ENCODE measurements at places on chromosomes 2 and 18.

DNA sequence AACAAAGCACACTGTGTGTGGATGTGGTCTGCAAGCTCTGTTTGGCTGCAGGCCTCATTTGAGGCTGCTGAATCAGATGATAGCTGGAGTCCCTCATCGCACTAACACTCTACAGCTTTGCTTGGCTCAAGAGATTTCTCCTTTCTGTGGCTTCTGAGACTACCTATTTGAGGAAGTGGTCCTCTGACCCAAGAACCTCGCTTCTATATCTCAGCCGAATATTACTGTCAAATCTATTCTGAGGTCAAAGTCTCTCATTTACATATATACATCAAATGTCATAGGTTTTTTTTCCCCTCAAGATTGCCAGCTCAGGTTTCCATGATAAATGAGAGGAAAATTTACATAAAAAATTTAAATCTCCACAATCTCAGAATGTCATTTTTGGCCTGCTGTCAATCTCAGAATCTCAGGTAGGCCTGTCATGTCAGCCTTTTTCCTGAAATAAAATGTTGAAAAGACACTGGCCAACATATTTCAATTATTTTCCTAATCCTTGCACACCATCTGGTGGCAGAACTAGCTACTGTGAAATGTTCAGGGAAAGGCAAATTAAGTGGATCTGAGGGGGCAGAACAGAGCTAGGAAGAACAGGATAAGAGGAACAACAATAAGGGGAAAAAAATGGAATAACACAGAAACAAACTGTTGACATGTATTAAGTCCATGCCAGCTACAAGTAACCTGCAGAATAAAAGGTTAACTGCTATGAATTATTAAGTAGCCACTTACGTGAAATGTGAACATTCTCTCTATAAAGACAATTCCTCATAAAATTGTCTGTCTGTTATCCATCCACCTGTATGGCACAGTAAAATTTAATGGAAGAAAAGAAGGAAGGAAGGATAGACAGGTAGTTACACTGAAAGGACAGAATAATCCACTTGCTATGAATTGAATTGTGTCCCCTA lies 39.3 kb downstream of the AP1S3 start:
- DNase-seq: peak; percentile 56

- DNase-seq: no peak
Measured at GRCh38 chr2:189231719-189232323, 52.3 kb upstream of the COL5A2 start.

GRCh38 chr2:9205963-9206948 lies at the start of gene ASAP2:
TSS of gene ASAP2 (plus strand) at chr2:9206812. CDS start at chr2:9207105, 293 bp downstream.
- DNase-seq: peak; percentile 13

DNA sequence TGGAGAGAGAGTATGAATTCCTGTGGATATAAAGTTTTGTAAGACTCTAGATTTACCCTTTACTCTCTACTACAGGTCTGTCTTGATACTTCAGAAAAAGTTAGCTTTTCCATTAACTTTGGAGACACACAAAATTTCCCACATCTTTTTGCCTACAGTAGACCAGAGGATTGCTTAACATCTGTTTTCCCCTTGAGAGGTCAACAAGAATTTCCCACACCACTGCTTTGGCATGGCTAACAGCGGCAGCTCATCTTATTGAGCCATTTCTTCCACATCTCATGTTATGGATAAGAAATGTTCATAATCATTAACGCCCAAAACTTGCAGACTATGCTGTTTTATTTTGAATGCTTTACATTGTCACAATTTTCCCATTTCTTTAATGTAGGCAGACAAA lies 273.6 kb upstream of the RGPD4 start:
- no peak for DNase-seq

DNA sequence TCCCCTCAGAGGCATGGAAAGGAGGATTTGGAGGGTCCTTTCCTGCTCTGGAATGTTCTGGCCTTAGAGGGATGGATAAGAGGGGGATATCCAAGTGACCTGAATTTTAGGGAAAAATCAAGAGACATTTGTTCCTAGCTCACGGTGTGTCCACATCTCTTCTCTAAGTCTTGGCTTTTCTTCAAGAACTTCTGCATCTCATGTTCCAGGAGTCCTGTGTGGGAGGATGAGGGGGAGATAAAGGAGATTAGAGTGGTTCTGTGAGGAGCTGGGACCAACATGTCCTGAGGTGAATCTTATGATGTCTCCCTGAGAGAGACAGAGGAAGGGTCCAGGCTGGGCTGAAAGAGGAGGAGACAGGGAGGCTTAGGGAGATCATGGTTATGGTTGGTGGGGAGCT lies 11.7 kb downstream of the EMX1 start:
- DNase-seq: no peak

DNA sequence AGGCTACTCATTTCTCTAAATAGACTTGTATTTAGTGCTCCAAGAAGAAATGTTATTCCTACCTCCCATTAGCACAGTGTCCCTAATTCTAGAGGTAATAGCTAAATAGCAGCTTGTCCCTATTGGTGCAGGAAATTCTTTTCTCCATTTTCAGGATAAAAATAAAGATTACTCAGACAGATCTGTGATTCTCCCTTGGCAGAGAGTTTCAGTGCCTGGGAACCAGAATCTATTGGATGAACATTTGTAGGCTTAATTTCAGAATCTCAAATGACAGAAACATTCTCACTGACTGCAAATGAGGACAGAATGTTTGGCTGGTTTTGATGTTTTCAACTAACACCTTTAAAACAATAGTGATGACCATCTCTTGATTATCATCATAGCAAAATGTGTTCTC lies 33.3 kb upstream of the LGALSL start:
- no peak for DNase-seq

GRCh38 chr2:10931710-10932255 lies 20.0 kb downstream of the KCNF1 start:
- no peak for DNase-seq

- no peak for DNase-seq
Measured at GRCh38 chr2:232501794-232502390, 14.3 kb upstream of the ECEL1 start.

GRCh38 chr2:203567691-203568090 lies 32.6 kb upstream of the RAPH1 start:
- DNase-seq: no peak

DNA sequence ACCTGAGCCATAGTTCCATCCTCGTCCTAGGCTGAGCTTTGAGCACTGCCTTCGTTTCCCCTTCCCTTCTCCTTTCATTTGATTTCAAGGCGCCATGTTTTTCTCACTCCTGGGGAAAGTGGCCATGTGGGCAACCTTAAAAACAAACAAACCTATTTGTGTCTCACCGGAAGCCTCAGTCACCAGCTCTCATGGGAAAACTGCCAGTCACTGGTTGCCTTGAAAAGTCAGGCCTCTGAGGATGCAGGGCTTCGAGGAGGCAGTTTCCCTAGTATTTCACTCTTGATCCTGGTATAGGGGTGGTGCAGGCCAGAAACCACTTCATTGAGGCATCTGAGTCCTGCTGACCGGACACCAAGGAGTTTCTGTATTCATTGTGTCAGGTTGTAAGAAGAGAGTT lies 59.2 kb upstream of the TRIB2 start:
- DNase-seq: no peak

DNA sequence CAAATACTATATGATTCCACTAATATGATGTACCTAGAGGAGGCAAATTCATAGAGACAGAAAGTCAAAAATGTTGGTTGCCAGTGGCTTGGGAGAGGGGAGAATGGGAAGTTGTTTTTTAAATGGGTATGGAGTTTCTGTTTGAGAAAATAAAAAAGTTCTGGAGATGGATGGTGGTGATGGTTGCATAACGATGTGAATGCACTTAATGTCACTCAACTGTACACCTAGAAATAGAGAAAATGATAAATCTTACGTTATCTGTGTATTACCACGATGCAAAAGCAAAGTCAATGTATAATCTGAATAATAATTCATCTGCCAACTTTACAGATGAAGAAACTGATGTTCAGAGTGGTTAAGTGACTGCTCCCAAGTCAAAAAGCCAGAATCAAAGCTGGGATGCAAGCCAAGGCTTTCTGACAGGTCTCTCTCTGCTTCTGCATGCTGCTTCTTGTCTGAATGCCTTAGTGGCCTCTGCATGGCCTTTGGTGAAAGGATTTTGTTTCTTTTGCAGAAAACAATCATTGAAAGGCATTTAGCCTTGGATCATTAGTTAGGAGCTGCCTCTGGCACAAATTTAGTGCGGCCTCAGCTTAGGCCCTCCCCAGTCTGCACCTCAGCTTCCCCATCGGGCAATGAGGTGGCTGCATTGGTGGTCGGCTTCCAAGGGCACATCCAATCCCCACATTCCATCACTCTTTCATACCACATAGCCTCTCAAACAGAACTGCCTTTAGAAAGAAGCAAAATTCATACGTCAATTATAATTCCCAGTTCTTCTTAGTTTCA lies 46.5 kb upstream of the MYCN start:
- no peak for DNase-seq

GRCh38 chr18:70181015-70181414 lies 24.5 kb downstream of the RTTN start:
- DNase-seq: peak; percentile 88

DNA sequence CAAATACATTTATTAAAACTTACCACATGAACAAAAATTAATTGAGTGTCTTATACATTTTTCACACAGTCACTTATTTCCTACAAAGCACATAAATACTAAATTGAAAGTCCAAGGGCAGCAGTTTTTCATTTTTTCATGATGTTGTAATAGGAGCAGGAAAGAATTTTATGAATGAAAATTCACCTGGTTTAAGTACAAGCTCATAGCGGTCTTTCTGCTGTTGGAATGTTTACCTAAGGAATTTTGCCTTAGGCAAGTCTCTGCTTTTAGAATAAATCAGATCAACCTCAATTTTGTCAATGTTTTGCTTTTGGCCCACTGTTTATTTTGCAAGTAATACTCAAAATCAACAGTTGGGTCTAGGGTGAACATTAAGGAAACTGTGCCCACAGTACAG lies 40.0 kb downstream of the ETAA1 start:
- no peak for DNase-seq

- no peak for DNase-seq
Measured at GRCh38 chr2:192053921-192054320, 140.8 kb downstream of the TMEFF2 start.

- no peak for DNase-seq
Measured at GRCh38 chr2:76039505-76039904, 328.8 kb upstream of the GCFC2 start.

DNA sequence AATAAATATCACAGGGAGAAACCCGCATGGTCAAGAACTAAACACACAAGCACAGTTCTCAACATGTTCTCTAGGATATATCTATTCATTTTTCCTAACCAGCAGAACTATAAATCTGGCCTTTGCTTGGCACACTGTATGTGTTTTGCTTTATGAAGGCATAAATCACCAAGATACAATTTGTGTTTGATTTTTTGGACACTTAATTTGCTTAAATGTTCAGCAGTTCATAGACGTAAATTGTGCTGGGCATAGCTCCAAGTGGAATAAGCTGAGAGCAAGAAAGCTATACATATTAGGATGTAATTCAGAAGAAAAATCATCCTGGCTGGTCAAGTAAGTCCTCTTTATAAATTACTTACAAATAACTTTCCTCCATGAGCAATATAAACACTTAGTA lies 341.5 kb upstream of the ATP5MC3 start:
- DNase-seq: no peak

GRCh38 chr2:241135737-241136136 lies 13.5 kb downstream of the PASK start:
- DNase-seq: no peak

- DNase-seq: no peak
Measured at GRCh38 chr18:60649107-60649506, 276.5 kb upstream of the MC4R start.

DNA sequence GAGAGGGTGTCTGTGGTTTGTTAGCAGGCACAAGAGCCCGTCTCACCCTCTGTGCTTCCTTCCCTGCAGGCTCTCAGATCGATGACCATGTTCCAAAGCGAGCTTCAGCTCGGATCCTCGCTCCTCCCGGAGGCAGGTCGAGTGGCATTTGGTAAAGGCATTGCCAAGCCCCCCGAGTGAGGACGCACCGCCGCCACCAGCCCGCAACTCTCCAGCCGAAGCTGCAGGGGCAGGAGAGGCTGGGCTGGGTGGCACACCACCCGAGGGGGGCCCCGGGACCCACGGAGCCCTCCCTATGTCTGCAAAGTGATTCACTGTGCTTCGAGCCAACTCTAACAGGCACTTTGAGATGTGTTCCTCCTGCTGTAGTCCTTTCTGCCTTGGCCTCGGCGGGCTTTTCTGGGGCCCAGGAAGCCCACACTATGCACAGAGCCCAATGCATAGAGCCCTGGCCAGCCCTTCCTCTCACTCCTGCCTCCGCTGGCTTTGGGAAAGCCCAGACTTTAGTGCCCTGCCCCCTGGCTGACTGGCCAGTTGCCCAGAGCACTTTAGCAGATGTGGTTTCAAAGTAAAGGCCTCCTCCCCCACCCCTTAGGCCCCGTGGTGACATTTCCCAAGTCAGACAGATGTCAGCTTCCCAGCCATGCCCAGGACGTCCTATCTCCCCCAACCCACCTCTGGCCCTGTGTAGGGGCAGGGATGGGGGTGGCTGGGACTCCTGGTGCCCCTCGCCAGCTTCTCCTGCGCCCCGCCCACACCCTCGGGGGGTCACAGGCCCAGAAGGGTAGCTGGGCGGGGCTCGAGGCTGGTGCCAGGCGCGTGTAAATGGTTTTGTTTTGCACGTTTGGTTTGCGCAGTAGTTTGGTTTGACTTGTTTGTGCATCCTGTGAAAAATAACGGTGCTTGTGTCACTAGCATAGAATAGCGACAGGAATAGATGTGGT lies 23.3 kb upstream of the MAPRE3 start:
- no peak for DNase-seq

All from SW 1271 (cell line).